NCI-H1092 treated with DMSO at 0.1 percent for 48 hours (cell line): ENCODE measurements at places on chromosomes 5 and 9.

GRCh38 chr9:18422296-18423036 is 51.5 kb upstream of the ADAMTSL1 start:
- DNase-seq, result no peak

DNA sequence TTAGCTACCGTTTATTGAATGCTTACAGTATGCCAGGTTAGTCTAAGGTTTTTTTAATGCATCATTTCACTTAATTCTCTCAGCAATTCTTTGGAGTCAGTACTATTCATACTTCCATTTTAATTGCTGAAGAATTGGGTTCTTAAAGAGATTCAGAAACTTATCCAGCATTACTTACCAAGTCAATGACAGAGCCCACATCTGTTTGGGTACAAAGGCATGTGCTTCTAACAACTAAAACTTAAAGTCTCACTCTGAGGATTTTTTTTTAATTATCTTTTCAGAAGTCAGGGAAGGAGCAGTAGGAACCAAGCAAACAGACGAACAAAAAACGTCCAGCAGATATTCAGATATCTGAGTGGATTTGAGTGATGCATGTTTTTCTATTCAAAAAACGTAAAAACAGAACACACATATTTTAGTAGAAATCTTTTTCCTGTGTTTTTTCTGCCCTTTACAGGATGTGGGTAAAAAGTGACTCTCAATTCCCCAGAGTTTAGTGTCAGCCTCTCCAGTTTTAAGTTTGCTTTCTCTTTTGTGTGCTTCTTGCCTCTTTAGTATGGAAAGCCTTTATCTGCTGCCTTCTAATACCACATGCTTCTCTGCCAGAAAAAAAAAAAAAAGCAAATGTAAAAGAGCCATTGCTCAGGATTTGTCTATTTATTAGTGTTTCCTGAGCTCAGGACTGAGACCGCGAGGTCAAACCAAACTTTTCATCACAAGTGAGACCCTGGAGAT is 118.0 kb downstream of the PRKACG start:
- DNase-seq, result no peak

DNA sequence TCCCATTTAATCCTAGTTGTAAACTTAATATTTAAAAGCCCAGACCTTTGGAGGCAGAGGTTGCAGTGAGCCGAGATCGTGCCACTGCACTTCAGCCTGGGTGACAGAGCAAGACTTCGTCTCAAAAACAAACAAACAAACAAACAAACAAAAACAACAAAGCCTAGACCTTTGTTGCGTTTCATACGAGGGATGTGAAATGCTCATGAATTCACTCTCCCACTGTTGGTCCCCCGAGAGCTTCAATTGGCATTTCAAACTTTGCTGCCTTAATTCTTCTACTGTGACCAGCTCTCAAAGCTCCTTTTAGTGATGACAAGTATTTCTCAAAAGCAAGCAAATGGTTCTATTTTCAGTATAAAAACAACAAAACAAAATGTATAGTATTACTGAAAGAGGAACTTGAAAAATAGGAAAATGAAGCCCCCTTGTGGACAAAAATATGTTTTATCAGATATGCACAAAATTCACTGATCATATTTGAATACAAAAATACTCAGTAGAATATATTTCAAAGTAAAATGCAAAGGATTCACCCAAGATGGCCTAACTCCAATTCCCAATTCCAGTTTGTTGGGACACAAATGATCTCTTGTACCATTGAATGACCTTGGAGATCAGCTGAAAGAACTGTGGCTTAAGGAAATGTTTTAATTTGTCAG is 140.4 kb downstream of the ESM1 start:
- DNase-seq, result no peak

DNA sequence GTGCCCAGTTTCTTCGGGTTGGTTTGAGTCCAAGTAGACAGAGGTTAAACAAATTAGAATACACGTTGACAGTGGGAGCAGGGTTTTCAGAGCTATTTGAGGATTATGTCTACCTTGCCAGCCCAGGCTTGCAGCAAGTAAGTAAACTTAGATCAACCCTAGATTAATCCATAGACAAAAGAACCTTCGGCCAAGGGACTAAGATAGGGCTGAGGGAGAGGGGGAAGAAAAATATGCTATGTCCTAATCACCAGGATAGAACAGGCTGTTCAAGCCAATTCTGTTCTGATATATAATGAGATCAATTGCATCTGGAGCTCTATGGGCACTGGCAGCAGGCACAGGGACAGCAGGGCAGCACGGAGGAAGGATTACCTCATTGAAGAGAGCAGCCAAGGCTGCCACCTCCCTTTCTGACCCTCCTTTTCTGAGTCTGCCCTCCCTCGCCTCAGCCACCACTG is 377.7 kb downstream of the PIK3R1 start:
- no peak for DNase-seq

GRCh38 chr9:103377667-103378066 is 382.5 kb downstream of the CYLC2 start:
- DNase-seq, result no peak

DNA sequence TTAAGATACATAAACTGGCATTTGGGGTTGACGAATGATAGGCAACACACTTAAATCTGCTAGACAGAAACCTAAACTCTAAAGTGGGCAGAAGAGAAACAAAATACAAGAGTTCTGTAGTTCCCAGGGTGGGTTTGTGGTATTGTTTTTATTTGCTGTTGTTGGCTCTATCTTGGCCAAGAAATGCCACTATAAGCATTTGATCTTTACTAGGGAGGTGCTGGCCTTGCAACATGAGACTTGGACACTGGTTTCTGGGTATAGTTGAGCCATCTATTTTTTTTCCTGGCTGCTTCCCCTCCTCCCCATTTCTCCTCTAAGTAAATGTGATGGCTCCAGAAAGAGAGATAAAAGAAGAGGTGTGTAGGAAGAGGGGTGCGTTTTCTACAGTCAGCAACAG is 251.2 kb downstream of the SLIT3 start:
- no peak for DNase-seq

GRCh38 chr5:163730206-163730756 is 224.9 kb downstream of the MAT2B start:
- DNase-seq, result no peak

DNA sequence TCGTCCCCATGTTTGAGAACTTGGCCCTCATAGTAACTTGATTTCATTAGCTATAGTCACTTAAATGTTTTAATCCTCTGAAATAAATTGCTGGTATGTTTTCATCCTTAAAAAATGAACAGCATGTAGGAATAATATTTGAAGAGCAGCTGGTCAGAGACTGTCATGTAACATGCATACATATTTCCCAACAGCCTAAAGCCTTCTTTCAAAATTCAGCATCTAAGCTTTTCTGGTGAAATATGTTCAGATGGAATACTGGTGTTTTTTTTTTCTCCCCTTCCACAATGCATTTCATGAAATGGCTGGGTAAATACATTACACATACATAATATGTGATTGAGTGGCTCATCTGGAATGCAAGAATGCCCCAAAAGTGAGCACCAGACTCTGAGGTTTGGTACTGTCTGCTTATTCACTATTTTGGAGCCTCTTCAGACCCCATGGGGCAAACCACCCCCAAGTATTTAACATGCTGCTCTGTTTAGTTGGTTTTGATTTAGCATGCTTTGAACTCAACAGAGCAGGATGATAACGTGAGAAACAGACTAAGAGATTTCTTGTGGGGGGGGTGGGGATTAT is 94.0 kb downstream of the SMARCA2 start:
- DNase-seq, result no peak

GRCh38 chr9:93865716-93866115 is 89.4 kb downstream of the BARX1 start:
- DNase-seq, result no peak
